ENCODE measurements at places on chromosomes 2 and 18. TPM values are rescaled to one million over a fixed set of nuclear protein-coding genes. Genes with fewer than 3 reads are reported as not detected.

CROCC2 gene
- not detected for total RNA-seq

GRCh38 chr2:223729781-223730180 is 107.6 kb downstream of the AP1S3 start:
- H3K4me3 ChIP-seq: no peak overlapping the region
- H3K27ac ChIP-seq: no peak overlapping the region
- H3K36me3 ChIP-seq: no peaks in the 10 kb centered on the region

SERPINB5 gene
- 262 TPM for total RNA-seq

- peak overlapping the region; percentile 49 for H3K27ac ChIP-seq
- no peak overlapping the region for H3K4me3 ChIP-seq
- peaks cover 32% of the 10 kb centered on the region for H3K4me1 ChIP-seq
- no peaks in the 10 kb centered on the region for H3K27me3 ChIP-seq
- DNase-seq: no peak
These were observed 6.1 kb downstream of the INO80C start for GRCh38 chr18:35491700-35492077.

ZNF512 gene
- 18.3 TPM for total RNA-seq

DCC gene
- total RNA-seq: not detected

HTR2B gene
- 0.76 TPM for total RNA-seq

GRCh38 chr2:6929196-6929819 is 12.1 kb downstream of the RNF144A start:
- H3K27ac ChIP-seq: no peak overlapping the region
- H3K4me1 ChIP-seq: no peaks in the 10 kb centered on the region
- DNase-seq: no peak
- H3K4me3 ChIP-seq: no peak overlapping the region
- no peaks in the 10 kb centered on the region for H3K27me3 ChIP-seq
- H3K36me3 ChIP-seq: no peaks in the 10 kb centered on the region

GRCh38 chr18:39425172-39425850 is 1859.7 kb upstream of the CELF4 start:
- no peaks in the 10 kb centered on the region for H3K36me3 ChIP-seq
- DNase-seq: no peak
- no peaks in the 10 kb centered on the region for H3K27me3 ChIP-seq

B4GALT6 gene
- total RNA-seq: 2.7 TPM

RNF125 gene
- total RNA-seq: 5.3 TPM

GRCh38 chr18:38611036-38611964 is 1045.7 kb upstream of the CELF4 start:
- H3K27me3 ChIP-seq: no peaks in the 10 kb centered on the region
- H3K36me3 ChIP-seq: no peaks in the 10 kb centered on the region
- H3K4me1 ChIP-seq: no peaks in the 10 kb centered on the region

GRCh38 chr18:2381539-2381938 is 189.8 kb downstream of the METTL4 start:
- no peaks in the 10 kb centered on the region for H3K36me3 ChIP-seq
- no peaks in the 10 kb centered on the region for H3K4me1 ChIP-seq
- DNase-seq: no peak
- H3K27ac ChIP-seq: no peak overlapping the region
- no peaks in the 10 kb centered on the region for H3K27me3 ChIP-seq

DNA sequence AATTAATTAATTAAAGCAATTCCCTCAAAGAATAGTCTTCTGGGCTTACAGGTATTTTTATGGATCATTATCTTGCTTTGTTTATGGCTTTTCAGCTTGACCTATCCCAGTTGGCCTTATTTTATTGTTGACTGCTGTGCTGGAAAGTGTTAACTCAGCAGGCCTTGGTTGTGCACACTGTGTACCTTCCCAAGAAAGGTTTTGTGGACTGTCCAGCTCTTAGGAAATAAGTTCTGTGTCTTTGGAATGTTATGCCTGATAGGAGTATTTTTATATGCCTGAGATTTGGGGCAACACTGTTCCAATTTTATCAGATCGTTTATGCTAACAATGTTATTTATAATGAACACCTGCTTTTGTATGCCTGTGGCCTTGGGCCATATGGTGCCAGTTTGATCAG is 671.9 kb upstream of the ZNF804A start:
- H3K27ac ChIP-seq: no peak overlapping the region
- no peaks in the 10 kb centered on the region for H3K36me3 ChIP-seq
- no peaks in the 10 kb centered on the region for H3K4me1 ChIP-seq
- no peak overlapping the region for H3K4me3 ChIP-seq
- H3K27me3 ChIP-seq: no peaks in the 10 kb centered on the region

TACR1 gene
- total RNA-seq: 0.04 TPM

GRCh38 chr2:13745330-13745729 is 887.2 kb upstream of the LRATD1 start:
- no peaks in the 10 kb centered on the region for H3K27me3 ChIP-seq
- no peak for DNase-seq
- H3K36me3 ChIP-seq: no peaks in the 10 kb centered on the region
- H3K4me1 ChIP-seq: no peaks in the 10 kb centered on the region
- no peak overlapping the region for H3K4me3 ChIP-seq
- H3K27ac ChIP-seq: no peak overlapping the region

GRCh38 chr2:166249318-166249717 is 121.5 kb upstream of the SCN1A start:
- H3K36me3 ChIP-seq: no peaks in the 10 kb centered on the region
- DNase-seq: no peak
- H3K27me3 ChIP-seq: no peaks in the 10 kb centered on the region

MTX2 gene
- 43.5 TPM for total RNA-seq

PLEKHM3 gene
- 3.7 TPM for total RNA-seq

DNA sequence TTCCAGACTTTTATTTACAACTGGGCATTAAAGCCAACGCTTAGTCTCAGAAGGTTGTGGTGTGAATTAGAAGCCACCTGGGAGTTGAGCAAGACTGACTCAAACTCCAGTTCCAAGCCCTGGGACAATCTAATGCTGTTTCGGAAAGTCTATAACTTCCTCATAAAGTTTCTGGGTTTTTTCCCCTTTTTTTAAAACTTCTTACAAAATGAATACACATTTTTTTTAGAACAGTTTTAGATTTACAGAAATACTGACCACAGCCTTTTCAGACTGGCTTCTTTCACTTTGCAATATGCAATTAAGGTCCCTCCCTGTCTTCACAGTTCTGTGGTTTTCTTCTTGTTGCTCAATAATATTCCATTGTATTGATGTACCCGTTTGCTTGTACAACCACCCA is 115.9 kb upstream of the TWIST2 start:
- H3K4me1 ChIP-seq: no peaks in the 10 kb centered on the region
- H3K27me3 ChIP-seq: no peaks in the 10 kb centered on the region
- DNase-seq: no peak
- no peaks in the 10 kb centered on the region for H3K36me3 ChIP-seq
- no peak overlapping the region for H3K4me3 ChIP-seq

IL36RN gene
- total RNA-seq: 5.0 TPM

DNA sequence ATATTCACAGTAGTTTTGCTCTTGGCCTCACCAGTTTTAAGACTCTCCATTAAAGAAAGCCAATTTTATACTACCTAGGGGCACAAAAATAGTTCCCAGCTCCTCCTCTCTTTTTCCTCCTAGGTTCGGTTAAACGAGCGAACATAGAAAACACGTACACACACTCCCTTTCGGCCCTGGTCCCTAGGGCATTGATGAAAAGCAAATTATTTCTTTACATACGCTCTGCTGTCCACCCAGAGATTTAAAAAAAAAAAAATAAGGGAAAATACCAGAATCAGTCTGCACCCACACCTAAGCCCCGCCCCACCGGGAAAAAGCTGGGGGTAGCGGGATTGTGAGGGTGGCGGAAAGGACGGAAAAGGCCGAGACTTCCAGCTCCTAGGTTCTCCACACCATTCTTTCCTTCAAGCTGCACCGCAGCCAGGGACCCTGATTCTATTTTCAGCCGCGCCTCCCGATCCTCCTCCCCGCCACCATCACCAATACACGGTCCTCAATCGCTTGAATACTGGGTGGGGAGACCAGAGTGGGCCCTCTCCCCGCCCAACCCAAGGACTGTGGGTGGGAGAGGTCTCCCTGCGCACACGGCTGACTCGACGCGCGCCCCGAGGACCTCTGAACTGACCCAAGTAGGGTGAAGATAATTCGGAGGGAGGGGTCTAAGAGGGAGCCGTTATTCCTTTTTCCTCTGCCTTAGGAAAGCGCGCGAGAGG is 769 bp downstream of the ATF2 start:
- peak overlapping the region; percentile 97 for H3K27ac ChIP-seq
- H3K4me3 ChIP-seq: peak overlapping the region; percentile 89
- no peaks in the 10 kb centered on the region for H3K36me3 ChIP-seq
- peak; percentile 1 for DNase-seq

SUPT7L gene
- 17.1 TPM for total RNA-seq

- DNase-seq: no peak
- no peaks in the 10 kb centered on the region for H3K27me3 ChIP-seq
- H3K36me3 ChIP-seq: peaks cover 23% of the 10 kb centered on the region
- no peak overlapping the region for H3K27ac ChIP-seq
These were observed 59.9 kb downstream of the NAT8 start for GRCh38 chr2:73582364-73582763.

KCNF1 gene
- total RNA-seq: 0.19 TPM

- no peak overlapping the region for H3K4me3 ChIP-seq
- H3K27ac ChIP-seq: no peak overlapping the region
- peaks cover 14% of the 10 kb centered on the region for H3K4me1 ChIP-seq
- no peak for DNase-seq
- H3K27me3 ChIP-seq: no peaks in the 10 kb centered on the region
- H3K36me3 ChIP-seq: no peaks in the 10 kb centered on the region
These were observed 11.9 kb downstream of the SLC14A2 start for GRCh38 chr18:45627204-45627526.

GRCh38 chr2:177771191-177771590 is 301.4 kb downstream of the PDE11A start:
- no peaks in the 10 kb centered on the region for H3K4me1 ChIP-seq
- no peak for DNase-seq
- no peaks in the 10 kb centered on the region for H3K27me3 ChIP-seq
- H3K27ac ChIP-seq: no peak overlapping the region
- H3K4me3 ChIP-seq: no peak overlapping the region
- no peaks in the 10 kb centered on the region for H3K36me3 ChIP-seq

DNA sequence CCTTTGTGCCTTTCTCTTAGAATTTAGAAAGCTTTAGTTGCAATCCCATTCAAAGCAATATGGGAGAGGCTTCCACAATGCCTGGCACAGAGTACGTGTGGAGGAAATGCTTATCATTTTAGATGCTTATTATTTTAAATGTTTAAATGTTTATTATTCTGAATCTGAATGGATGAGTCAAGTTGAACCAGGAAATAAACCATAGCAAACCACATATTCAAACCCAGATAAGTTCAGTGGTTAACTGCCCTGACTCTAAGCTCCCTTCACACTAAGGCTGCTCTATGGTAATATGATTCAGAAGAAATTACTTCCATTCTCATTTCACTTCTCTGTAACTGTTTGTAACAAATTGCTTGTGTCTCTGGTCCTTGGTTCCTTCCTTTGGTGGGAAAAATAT is 5.2 kb upstream of the PPP4R1 start:
- H3K4me1 ChIP-seq: peaks cover 39% of the 10 kb centered on the region
- no peaks in the 10 kb centered on the region for H3K27me3 ChIP-seq
- no peak for DNase-seq
- H3K27ac ChIP-seq: peak overlapping the region; percentile 53

GRCh38 chr2:88764141-88764849 is 72.8 kb downstream of the RPIA start:
- no peak overlapping the region for H3K27ac ChIP-seq
- peaks cover 5% of the 10 kb centered on the region for H3K27me3 ChIP-seq
- H3K4me3 ChIP-seq: no peak overlapping the region
- peaks cover 16% of the 10 kb centered on the region for H3K4me1 ChIP-seq
- DNase-seq: no peak

- H3K4me3 ChIP-seq: no peak overlapping the region
- no peak overlapping the region for H3K27ac ChIP-seq
- no peak for DNase-seq
- H3K36me3 ChIP-seq: no peaks in the 10 kb centered on the region
These were observed 160.7 kb upstream of the NT5C1B start for GRCh38 chr2:18749912-18750526.

DNA sequence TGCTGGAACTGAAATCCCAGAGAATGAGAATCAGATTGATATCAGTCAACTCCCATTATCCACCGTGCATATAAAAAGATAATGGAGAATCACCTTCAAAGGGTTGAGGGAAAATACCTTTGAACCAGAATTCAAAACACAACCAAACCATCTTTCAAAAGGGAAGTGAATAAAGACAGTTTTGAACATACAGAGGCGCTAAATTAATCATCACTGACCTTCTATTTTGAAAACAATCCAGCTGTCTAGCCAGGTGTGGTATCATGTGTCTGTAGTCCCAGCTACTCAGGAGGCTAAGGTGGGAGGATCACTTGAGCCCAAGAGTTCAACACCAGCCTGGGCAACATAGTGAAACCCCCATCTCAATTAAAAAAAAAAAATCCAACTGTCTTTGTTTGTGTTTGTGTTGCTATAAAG is 63.6 kb downstream of the TRABD2A start:
- H3K4me1 ChIP-seq: no peaks in the 10 kb centered on the region
- H3K36me3 ChIP-seq: no peaks in the 10 kb centered on the region
- H3K27me3 ChIP-seq: no peaks in the 10 kb centered on the region
- H3K4me3 ChIP-seq: no peak overlapping the region

DNA sequence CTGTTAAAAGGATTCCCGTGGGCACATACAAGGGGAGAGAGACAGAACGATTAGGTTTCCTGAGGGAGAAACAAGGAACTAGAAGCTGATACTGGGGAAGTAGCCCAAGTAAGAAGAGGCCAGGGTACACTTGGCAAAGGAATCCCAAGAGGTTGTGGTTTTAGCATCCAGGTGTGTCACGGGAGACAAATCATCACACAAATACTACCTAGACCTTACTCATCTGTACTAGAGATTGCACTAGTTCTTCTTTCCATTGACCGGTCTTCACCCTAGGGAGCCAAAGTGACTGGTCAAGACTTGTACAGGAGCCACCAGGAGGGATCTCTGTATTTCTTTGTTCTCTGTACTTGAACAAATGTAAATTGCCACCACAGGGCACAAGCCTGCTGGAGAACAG is 14.2 kb upstream of the NR4A2 start:
- DNase-seq: no peak
- H3K27me3 ChIP-seq: no peaks in the 10 kb centered on the region
- H3K4me3 ChIP-seq: no peak overlapping the region
- no peak overlapping the region for H3K27ac ChIP-seq
- peaks cover 4% of the 10 kb centered on the region for H3K4me1 ChIP-seq

HOXD8 gene
- total RNA-seq: not detected

Data from esophagus squamous epithelium (tissue), 5 donors.